ENCODE measurements at places on chromosomes 2 and 18.

- DNase-seq, result no peak
Observed at GRCh38 chr2:109080757-109081156, 48.2 kb upstream of the SH3RF3 start.

GRCh38 chr2:112712465-112712864 is 8.4 kb upstream of the NT5DC4 start:
- no peak for DNase-seq

DNA sequence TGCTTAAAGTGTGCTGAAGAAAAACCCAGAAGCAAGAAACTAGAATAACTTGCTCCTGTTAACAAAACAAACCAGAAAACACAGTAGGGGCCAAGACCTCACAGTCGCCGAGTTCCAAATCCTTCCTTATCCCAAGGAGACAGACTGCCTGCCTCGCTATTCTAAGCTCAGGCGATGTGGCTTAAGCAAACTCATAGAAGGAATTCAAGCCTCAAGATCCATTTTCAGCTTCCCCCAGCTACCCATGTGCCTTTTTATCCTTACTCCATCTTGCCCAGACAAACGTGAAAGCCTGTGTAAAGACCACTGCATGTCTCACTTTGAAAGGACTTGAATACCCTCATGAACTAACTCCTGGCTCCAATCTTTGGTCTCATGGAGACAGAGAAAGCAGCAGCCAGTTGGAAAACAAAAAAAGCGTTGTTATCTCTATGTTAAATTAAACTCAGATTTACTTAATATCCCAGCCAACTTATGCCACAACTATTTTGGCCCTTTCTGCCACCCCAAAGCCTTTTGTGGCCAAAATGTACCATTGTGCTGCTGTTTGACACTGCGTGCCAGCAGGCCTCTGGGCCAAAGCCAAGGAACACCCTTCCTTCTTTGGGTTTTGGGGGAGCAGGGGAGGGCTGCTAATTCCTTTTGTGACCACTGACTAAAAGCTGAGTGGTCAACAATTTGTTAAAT is 123.2 kb upstream of the FZD5 start:
- no peak for DNase-seq

- DNase-seq, result no peak
Observed at GRCh38 chr2:25328152-25329085, 13.3 kb downstream of the DNMT3A start.

DNA sequence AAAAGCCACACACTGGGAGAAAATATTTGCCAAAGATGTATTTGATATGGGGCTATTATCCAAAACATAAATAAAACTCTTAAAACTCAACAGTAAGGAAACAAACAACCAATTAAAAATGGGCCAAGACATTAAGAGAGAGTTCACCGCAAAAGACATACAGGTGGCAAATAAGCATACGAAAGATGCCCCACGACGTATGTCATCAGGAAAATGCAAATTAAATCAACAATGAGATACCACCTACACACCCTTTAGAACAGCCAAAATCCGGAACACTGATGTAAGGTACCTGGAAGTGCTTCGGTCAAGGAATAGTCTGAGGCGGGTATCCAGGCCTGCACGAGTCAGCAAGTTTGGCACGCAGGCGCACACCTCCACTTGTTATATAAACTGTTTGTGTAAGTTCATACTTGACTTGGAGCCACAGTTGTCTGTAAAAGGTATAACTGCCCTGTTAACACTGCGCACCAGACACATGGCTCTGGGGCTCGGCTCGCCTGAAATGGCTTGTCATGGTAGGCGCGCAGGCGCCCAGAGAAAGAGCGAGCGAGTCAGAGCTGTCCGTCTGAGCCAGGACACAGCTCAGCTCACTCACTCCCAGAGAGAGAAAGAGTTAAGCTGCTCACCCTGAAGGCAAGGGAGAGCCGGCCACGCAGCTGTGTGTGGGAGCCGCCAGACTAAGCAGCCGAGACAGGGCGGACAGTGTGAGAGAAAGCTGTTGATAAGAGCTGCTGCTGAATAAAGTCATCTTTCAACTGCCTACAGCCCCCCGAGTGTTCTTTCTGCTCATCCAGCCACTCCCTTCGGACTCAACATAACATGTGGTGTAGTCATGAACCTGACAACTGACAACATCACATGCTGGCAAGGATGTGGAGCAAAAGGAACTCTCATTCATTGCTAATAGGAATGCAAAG is 87.3 kb downstream of the HNRNPLL start:
- no peak for DNase-seq

- no peak for DNase-seq
Observed at GRCh38 chr18:46547520-46547919, 109.5 kb downstream of the LOXHD1 start.

GRCh38 chr2:4047961-4048891 is 344.9 kb downstream of the DCDC2C start:
- no peak for DNase-seq

GRCh38 chr2:162565666-162566065 is 221.7 kb downstream of the GCA start:
- no peak for DNase-seq

- DNase-seq, result no peak
Observed at GRCh38 chr2:189336276-189336975, 104.8 kb upstream of the WDR75 start.

DNA sequence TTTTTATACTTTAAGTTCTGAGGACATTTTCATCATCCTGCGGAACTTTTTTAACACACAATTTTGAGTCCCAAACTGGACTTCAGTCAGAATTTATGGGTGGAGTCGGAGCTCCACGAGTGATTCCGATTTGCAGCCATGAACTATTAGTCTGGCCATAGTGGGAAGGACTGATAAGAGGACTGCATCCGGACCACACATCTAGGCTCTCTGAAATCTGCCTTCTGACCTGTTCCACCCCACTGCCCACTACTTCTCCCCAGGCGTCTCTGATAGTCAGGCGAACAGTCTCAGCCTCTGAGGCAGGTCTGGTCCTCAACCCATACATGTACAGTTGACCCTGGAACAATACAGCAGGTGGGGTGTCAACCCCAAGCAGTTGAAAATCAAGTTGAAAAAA is 5.2 kb downstream of the MRPL35 start:
- DNase-seq, result no peak

DNA sequence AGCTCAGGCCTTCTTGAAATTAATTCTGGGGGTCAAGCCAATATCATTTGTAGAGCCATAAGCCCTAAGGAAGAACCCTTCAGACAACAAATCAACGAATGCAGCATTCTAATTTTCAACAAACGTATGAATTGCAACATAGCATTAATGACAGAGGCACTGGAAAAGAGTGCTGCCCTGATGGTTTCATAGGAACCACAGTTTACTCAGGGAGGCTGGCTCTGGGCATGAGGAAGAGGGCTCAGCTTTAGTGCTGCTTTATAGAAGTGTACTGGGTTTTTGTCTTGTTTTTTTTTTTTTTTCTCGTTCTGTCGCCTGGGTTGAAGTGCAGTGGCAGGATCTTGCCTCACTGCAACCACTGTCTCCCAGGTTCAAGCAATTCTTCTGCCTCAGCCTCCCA is 36.1 kb upstream of the CAB39 start:
- DNase-seq, result no peak

GRCh38 chr2:189226017-189226416 is 46.5 kb upstream of the COL5A2 start:
- no peak for DNase-seq

DNA sequence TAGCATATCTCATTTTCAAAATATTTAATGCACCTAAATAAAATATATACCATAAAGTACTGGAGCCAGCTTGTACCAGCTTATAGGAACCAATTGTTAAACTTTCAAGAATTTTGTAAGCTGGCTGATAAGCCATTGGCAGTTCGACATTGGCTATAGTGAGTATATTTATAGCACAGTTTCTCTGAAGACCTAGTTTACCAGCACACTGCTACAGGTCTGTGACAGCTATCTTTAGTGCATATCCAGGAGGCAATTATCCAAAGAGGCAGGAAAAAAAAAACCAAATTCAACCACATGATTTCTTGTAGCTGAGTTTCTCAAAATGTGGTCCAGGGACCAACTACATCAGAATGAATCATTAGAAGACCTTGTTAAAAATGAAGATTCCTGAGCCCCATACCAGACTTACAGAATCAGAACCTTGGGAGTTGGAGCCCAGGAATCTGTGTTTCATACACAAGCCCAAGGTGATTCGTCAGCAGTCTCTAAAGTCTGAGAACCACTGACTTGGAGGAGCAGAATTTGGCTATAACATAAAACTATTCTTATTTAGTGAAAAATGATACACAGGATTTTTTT is 279.0 kb upstream of the NRP2 start:
- DNase-seq, result peak; percentile 51

GRCh38 chr2:77013457-77013856 is 508.7 kb downstream of the LRRTM4 start:
- DNase-seq, result no peak

GRCh38 chr2:120483355-120483754 is 137.4 kb downstream of the INHBB start:
- no peak for DNase-seq

DNA sequence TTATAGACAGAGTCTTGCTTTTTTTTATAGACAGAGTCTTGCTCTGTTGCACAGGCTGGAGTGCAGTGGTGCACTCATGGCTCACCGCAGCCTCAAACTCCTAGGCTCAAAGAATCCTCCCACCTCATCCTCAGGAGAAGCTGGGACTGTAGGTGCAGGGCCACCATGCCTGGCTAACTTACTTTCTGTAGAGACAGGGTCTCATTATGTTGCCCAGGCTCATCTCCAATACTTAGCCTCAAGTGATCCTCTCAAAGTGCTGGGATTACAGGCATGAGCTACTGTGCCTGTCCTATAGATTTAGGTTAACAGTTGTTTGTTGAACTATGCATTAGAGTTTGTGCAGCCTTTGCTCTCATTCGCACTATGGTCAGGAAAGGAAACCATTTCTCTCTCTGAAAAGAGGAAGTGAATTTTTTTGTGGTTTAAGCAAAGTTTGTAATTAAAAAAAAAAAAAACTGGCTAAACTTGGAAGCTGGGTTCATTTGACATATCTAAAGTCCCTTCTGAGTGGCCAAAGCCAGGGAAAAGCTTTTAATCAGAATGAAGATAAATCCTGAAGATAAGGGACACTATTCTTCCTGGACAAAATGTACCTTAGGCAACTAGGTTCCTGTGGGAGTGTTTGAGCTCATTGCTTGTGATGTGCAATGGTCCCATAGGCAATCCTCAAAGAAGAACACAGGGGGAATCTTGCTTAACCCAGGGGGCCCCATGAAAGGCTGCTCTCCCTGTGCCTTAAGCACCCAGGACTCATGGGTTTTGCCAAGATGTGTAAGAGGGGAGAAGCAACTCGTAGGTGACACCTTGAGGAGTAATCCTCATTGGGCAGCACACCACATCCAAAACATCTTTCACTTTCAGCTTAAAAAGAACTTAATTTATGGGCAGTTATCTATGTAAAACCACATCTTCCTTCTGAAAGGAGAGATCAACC is 201.7 kb downstream of the MREG start:
- DNase-seq, result no peak

DNA sequence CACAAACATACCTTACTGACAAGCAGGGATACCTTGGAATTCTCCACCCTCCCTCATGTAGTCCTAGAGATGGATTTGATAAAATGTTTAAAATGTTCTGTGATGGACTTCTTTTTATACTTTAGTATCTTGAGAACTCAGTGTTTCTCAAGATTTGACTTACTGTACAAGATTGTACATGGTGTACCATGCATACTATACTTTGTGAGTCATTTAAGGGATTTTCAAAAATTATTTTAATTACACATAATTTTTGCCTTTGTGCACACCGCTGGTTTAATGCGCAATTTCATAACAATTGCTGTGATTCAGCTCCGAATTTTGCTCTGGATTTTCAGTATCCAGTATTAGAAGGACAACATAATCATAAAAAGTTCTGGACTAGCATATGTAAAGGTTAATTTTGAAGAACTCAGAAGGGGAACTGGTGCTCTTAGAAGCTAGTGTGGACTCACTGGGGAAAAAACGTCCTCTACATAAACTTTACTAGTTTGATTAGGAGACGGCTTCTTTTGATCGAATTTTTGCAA is 78.6 kb upstream of the ACSL3 start:
- no peak for DNase-seq

- no peak for DNase-seq
Observed at GRCh38 chr2:102703748-102704147, 58.1 kb upstream of the TMEM182 start.

DNA sequence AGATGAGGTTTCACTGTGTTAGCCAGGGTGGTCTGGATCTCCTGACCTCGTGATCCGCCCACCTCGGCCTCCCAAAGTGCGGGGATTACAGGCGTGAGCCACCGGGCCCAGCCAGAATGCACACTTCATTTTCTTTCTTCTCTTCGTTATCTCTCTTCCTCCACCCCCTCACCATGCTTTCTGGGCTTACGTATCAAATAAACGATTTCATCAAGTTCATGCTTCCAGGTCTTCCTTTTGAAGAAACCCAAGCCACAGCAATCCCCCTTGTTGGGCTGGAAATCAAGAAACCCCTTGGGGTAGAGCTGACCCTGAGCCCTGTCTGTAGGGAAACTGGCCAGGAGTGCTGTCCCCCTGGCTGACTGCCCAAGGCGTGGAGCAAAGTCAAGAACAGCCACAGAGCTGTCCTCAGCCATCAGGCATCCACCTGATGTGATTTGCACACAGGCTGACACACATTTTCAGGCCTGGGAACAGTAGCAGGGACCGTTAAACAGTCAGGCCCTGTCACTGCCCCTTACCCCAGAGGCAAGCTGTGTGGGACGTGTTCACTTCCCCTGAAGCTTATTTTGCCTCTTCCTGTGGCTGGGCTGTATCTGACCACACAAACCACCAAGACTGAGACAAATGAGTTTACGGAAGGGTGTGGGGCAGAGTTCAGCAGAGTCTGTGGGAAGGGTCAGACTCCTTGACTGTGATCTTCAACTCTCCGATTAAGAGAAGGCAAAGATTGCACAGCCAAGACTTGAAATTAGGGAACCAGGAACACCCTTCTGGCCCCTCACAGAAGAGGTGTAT is 15.1 kb upstream of the NMUR1 start:
- DNase-seq, result no peak

DNA sequence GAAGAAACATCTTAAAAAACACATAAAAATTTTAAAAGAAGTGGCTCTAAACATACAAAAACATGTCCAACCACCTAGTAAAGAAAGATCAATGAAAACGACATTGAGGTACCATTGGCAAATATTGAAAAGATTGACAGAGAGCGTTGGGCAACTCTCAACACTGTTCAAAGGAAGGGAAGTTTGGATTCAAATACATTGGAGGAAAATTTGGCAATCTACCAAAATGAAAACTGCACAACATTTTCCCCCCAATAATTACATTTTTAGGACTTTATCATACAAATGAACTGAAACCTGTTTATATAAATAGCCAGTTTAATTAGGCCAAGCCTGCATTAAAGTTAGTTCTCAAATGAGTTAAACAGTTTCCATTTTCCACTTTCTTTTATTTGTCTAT is 758.9 kb downstream of the NRXN1 start:
- DNase-seq, result no peak

- DNase-seq, result no peak
Observed at GRCh38 chr2:65292461-65293011, 64.9 kb downstream of the ACTR2 start.

- DNase-seq, result no peak
Observed at GRCh38 chr2:98896944-98897343, 39.1 kb downstream of the CRACDL start.

- no peak for DNase-seq
Observed at GRCh38 chr2:150404147-150404546, 83.3 kb downstream of the RND3 start.

Measured in GM04503 (cell line).